Stimulated activated CD4-positive, alpha-beta T cell treated with anti-CD3 and anti-CD28 coated beads, TNF-alpha, amount 100 ng/mL, for 48 hours (primary cell): ENCODE measurements at places on chromosomes 6 and 20.

DNA sequence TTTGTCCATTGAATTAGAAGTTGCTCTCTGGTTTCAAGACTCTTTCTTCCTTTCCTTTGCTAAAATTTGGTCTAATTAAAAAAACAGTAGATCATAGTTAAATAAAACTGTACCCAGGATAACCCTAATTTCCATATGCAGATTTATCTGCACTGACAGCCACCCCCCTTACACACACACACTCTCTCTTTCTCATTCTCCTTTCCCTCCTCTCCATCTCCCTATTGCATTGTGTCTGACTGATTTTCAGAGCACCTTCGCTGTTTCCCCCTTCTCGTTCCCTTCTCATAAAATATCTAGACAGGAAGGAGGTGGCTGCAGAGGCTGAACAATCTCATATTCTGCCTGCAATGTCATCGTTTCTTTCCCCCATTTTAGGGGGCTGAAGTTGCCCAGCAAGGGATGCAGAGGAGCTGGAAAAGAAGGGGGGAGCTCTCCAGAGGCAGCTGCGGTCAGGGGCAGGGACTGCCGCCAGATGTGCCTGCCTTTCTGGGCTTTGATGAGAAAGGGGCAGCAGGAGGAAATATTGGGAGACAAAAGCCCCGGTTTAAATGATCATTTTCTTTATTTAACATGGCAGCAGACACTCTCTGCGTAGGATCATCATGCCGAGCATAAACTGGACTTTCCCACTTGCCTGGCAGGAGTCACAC, 22.5 kb upstream of the MMS22L start:
- no peak for DNase-seq

GRCh38 chr20:48621376-48622078, 206.3 kb downstream of the PREX1 start:
- no peak for DNase-seq

DNA sequence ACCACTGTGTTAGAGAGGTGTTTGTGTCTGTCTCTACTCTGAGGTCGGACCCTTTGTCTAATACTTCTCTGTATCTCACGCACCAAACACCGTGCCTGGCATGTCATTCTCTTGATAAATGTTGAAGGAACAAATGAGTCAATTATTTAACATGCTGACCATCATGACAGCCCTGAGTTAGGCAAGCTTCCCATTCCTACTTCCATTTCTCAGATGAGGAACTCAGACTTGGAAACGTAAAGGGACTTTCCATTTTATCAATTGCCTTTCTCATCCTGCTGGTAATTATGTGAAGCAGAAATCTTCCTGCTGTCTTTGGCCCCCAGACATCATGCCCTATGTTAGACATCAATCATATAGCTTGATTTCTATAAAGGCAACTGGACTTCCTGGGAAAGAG, 227.0 kb upstream of the ECI2 start:
- DNase-seq: no peak

DNA sequence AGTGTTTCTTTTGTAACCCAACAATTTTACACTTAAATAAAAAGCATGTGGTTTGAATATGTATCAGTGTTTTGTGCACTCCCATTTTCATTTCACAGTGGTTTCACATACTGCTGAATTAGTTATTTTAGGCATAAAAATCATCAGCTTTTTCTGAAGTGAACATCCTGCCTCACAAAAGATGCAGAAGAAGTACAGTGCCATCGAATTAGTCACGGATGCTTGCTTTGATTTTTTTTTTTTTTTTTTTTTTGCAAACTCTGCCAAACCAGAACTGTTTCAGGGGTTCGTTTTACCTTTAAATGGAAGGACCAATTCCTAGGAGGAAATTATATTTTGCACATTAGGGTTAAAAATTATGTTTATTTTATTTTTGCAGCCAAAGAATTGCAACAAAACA, 158.6 kb downstream of the RPS12 start:
- DNase-seq: no peak

DNA sequence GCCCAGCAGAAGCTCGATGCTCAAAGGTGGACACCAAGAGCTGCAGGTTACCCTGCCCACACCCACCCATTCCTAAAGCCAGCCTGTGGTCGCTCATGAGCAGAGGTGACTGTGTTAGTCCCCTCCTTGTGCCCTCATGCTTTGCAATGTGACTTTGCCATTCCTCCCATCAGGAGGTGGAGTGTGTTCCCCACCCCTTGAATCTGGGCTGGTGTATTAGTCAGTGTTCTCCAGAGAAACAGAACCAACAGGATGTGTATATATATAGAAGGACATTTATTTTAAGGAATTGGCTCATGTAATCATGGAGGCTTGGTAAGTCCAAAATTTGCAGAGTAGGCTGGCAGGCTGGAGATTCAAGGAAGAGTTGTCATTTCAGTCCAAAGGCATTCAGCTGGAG, 54.4 kb upstream of the RNF24 start:
- DNase-seq: no peak

GRCh38 chr20:57514273-57514751, 10.6 kb downstream of the CTCFL start:
- no peak for DNase-seq

DNA sequence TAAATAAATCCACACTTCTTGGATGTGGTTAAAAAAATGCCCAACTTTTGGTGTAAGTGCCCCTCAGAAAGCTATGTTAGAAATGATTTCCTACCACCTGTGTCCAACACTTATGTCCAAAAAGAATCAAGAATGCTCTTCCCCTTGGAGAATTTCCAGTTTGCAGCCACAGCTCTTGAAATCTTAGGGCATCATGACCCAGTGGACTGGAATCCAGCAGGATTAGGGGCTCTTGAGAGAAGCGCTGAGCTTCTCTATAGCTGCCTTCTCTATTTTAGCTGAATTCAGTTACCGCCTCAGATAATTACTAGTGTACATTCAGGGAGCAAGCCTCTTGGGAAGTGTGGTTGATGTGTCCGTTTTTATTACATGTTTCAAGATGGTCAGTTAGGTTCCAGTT, 2.5 kb downstream of the PHACTR1 start:
- DNase-seq: no peak

GRCh38 chr6:21180155-21180554, 413.4 kb upstream of the SOX4 start:
- no peak for DNase-seq

DNA sequence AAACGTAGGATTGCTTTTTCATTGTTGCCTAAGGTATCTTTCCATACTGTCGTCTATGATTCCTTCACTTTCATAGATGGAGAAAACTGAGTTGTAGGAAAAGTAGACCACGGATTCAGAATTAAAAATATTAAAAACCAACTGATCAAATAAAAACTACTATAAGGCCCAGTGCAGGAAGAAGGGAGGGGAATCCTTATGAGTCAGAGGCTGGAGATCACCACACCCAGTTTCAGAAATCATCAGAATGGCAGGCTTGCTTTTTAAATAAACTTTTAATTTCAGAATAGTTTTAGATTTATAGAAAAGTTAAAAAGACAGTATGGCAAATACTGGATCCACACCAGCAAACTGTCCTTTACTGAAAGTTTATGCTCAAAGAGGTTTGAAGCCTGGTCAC, 32.0 kb upstream of the POPDC3 start:
- DNase-seq: no peak

DNA sequence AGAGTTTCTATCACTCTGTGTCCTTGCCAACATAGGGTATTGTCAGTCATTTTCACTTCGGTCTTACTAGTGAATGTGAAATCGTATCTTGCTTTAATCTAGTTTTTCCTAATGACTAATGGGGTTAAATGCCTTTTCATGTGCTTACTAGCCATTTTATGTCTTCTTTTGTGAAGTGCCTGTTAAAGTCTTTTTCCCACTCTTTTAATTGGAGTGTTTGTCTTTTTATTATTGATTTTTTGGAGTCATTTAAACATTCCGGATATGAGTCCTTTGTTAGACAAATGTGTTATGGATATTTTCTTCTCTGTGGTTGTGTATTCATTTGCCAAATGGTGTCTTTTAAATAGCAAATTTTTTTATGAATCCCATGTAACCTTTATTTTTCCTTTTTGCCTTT, 194.6 kb downstream of the CDH26 start:
- no peak for DNase-seq

- no peak for DNase-seq
These were observed 327.6 kb upstream of the HTR1E start for GRCh38 chr6:86609549-86610388.

DNA sequence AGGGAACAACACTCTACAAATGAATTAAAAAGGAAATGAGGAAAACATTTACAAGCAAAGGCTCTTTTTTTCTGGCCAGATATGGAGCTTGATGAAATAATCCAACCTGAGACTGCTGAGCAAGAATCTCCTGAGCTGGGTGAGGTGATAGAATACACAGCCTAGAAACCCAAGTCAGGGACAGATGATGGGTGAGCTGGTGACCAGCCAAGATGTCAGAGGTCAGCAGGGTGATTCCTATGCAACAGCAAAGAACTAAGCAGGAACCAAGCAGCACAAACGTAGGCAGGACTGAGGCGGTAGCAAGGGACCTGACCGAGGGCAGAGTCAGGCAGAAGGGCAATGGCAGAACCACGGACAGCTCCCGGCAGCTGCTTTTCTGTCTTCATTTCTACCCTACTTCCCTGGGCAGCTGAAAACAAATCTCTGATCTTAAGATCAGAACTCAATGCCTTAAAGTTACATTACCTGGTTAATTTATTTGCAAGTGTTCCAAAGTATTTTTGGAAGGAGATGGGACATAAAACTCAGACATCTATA, 75.1 kb downstream of the CDC40 start:
- no peak for DNase-seq

DNA sequence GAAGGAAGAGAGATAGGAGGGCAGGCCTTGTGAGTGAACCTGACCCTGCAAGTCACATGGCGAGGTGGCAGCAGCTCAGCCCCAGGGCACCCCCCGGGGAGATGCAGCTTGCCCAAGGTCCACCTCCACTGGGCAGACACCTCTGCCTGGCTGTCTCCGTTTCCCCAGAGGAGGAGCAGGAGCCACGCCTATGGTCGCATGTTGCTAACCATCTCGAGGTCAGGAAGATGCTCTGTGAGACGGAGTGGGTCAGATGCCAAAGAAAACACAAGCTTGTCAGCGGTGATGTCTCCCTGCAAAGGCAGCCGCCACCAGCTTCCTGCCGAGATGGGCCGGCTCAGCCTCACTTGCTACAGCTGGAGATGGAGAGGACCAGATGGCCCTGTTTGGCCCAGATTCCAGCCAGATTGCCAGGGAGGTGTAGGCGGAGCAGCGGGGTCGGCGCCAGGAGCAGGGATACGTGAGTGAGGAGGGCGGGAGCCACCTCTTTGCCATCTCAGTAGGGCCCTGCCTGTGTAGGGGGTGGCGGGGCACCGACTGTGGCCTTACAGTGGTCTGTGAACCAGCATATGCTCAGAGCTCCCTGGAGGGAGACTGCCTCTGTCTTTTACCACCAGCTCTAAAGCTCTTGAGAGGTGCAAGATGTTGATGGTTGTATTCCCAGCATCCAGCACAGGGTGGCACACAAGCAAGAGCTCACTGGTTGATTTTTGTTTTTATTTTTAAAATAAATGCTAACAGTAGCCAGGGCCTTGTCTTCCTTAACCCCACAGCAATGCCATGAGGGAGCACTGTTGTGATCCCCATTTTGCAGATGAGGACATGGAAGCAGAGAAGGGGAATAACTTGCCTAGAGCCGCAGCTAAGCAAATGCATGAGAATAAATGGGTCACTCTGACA, 42.9 kb upstream of the FAM83D start:
- no peak for DNase-seq

- no peak for DNase-seq
These were observed 691.8 kb downstream of the QKI start for GRCh38 chr6:164106345-164106769.

- no peak for DNase-seq
These were observed 86.7 kb upstream of the SYNDIG1 start for GRCh38 chr20:24382743-24383142.

- no peak for DNase-seq
These were observed 37.7 kb upstream of the C20orf144 start for GRCh38 chr20:33624399-33624798.

GRCh38 chr6:80547827-80548226, 441.4 kb downstream of the BCKDHB start:
- no peak for DNase-seq

DNA sequence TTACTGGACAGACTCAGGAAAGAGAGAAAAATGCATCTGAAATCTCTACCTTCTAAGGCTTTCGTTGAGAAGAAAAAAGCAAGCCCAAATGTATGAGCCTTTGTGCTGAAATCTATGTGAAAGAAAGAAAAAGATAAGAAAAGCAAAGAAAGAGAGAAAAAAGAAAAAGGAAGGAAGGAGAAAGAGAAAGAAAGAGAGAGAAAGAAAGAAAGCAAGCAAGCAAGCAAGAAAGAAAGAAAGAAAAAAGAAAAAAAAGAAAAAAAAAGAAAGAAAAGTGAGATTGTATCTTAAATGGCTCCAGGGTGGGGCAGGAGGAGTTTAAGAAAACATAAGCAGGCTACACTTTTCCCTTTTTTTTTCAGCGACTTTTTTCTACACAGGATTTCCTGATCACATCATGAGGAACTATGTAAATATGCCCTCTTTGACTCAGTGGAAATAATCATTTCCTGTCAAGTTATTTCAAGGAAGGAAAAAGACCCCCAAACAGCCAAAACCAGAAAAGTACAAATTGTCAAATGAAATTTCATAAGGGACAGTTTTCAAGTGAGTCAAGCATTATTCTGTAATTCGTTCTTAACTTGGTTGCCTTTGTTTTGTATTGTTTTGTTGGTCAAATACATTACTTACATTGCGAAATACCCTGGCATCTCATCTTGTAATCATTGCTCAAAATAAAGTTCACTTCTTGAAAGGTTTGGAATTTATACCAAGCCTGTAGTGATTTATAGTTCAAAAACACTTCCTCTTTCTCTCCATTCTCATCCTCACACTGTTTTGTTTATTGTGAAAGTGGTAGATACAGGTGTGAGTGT, 79.5 kb upstream of the RNF217 start:
- no peak for DNase-seq

- no peak for DNase-seq
These were observed 59.5 kb downstream of the UTRN start for GRCh38 chr6:144344646-144345045.

- DNase-seq: no peak
These were observed 93.7 kb downstream of the ASXL1 start for GRCh38 chr20:32451682-32452461.

GRCh38 chr6:156782691-156783320, 5.6 kb downstream of the ARID1B start:
- DNase-seq: no peak

GRCh38 chr6:127342946-127343808, at the start of gene ECHDC1:
ECHDC1 (minus strand) TSS chr6:127343609; CDS start chr6:127331028, 12,581 bp downstream.
- peak; percentile 63 for DNase-seq
